ENCODE measurements at places on chromosomes 12 and 14.

GRCh38 chr14:96956464-96957239 lies 159.5 kb downstream of the VRK1 start:
- no peak for DNase-seq

GRCh38 chr14:70982200-70982599 lies 74.9 kb downstream of the PCNX1 start:
- DNase-seq, result no peak

- DNase-seq, result peak; percentile 65
These were observed 11.1 kb upstream of the KRT7 start for GRCh38 chr12:52221912-52222457.

DNA sequence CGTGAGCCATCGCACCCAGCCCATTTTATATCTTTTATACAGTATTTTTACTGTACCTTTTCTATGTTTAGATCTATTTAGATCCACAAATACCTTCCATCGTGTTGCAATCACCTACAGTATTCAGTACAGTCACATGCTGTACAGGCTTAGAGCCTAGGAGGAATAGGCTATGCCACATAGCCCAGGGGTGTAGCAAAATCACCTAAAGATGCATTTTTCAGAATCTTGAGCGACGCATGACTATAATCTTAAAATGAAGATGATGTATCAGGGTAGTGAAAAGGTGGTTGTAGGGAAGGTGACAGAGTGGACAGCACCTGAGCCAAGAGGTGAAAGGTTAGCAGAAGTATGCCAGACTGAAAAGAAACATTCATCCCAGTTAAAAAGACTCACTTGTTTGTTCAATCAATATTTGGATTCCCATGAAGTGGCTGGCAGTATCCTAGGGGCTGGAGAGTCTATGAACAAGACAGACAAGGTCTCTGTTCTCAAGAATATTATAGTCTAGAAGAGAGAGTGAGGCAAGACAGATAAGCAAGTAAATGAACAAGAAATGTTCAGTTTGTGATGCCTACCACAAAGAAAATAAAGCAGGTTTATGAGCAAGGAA lies 3.6 kb downstream of the SPRING1 start:
- no peak for DNase-seq

DNA sequence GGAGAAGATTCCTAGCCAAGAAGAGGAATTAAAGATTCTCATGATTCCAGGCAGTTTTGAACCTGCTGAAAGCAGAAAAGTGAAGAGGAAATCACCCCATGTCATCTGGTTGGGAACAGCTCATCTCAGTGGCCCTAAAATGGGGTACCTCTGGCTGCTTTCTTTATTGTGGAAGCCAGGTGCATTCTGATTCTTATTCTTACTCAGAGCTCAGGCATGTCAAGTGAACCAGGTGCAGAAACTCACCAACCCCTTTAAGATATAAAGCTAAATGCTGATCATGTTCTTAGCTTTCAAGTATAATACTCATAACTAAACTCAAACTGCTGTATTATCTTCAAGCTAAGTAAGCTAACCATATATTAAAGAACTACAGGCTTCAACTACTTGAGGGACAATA lies 253.9 kb upstream of the ARID2 start:
- no peak for DNase-seq

DNA sequence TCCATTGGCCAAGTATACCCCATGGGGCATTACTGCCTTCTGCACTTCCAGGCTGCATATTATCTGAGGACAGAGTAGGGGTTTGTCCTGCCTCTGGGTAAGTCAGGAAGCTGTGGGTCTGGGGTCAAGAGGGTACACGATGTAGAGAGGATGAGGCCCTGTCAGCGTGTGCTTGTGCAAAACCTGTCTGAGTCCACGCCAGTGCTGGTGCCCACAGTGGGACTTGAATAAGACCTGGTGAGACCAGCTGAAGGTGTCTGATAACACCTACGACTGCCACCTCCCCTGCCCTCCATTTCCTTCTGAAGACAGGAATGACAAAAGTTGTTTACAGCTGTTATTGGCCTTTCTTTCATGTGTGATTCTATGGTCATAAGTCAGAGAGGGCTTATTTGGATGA lies 22.1 kb upstream of the NID2 start:
- DNase-seq, result no peak

DNA sequence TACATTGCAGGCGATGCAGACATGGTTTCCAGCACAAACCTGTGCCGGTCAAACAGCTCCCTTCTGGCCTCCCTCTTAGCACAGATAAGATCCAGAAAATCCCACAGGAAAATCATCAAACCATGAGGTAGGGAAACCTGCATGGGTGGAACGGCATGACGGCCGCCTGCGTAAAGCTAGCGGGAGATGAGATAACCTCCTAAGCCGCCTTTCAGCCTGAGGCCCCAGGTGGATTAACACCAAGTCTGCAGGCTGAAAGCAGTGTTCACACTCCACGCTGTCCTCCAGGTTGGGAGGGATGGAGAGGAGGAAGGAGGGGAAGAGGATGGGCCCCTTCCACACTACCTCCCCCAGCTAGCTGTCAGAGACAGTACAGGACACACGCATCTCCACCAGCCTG lies 63.8 kb downstream of the TSPAN11 start:
- DNase-seq, result no peak

GRCh38 chr12:126286203-126286602 lies 1221.0 kb downstream of the AACS start:
- DNase-seq, result no peak

DNA sequence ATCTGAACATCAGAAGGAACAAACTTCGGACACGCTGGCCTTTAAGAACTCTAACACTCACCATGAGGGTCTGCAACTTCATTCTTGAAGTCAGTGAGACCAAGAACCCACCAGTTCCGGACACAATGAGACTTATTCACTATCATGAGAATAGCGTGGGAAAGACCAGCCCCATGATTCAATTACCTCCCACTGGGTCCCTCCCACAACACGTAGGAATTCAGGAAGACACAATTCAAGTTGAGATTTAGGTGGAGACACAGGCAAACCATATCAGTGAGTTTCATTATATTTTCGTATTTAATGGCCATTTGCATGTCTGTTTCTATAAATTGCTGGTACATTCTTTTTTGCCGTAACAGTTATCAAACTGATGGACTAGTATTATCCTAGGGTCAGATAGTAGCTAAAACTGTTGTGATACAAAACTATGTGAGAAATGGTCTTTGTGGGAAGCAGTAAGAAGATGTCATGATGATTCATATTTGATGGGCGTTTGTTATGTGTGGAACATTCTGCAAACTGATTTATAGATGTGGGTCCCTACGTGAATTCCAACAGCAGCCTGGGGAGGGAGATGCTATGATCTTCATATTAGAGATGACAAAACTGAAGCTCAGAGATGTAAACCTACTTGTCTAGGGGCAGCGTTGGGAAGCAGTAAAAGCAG lies 282.4 kb upstream of the TMEM132C start:
- DNase-seq, result no peak

DNA sequence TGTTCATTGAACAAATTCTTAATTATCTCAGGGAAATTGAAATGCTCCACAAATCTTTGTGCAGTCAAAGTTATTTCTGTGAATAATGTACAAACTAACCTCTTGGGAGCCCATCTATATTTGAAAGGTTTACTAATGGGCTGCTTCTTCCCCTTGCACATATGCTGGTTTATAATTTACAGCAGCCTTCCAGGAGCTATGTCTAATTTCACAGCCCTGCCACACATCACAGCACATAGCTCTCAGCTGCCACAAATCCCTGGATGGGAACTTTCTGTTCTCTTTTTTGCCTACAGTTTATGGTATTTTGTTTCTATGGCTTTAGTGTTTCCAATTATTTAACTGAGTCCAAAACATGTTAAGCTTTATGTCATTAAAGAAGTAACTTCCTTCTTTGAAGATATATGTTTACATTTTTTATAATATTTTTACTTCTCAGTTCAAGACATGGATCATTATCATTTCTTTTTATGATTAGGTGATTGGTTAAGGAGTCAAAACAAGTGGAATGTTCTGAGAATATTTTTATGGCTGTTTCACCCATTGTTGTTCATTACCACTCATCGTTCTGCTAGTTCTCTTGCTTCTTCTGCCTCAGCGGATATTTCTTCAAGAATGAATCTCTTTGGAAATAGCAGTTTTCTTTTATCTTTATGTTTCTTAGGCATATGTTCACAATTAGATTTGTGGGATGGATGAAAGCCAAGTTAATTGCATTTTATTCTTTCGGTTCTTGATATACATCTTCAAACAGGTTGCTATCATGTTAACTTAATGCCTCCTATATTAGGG lies 475.6 kb upstream of the MIS18BP1 start:
- DNase-seq, result no peak

DNA sequence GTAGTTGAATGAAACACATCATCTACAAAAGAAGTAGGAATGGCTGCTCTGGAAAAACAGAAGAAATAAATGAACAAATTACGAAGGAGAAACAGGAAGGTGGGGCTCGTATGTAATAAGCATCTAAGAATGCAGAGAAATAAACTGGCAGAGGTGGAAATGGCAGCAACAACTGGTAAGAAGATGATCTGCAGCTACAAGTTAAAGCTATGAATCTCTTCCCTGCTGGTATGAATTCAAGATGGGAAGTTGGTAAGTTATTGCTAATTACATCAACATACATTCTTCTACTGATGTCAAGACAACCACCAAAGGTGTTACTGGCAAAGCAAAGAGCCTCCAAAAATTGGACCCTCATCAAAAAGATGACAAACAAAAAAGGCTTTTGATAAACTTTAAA lies 59.8 kb downstream of the HECTD4 start:
- DNase-seq, result no peak

- no peak for DNase-seq
These were observed 241.4 kb downstream of the BMP4 start for GRCh38 chr14:53715193-53715721.

- no peak for DNase-seq
These were observed 80.3 kb upstream of the NOS1 start for GRCh38 chr12:117441751-117442150.

- no peak for DNase-seq
These were observed 130.0 kb upstream of the BTG1 start for GRCh38 chr12:92275443-92276154.

- DNase-seq, result no peak
These were observed 342.5 kb downstream of the MDGA2 start for GRCh38 chr14:47332939-47333338.

DNA sequence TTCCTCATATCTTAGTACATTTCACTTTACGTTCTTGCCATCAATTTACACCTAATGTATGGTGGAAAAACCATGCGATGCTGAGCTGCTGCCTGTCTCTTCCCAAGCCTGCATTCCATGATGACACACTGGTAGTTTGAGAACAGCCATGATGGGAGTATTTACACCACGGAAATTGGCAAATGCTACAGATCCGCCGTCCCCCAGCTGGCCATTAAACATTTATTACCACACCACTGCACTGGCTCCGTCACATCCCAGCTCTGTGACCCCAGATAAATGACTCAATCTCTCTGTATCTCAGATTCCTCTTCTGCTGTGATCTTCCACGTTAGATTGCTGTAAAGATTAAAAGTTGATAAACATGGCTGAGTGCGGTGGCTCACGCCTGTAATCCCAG lies 13.9 kb downstream of the ESRRB start:
- DNase-seq, result no peak

DNA sequence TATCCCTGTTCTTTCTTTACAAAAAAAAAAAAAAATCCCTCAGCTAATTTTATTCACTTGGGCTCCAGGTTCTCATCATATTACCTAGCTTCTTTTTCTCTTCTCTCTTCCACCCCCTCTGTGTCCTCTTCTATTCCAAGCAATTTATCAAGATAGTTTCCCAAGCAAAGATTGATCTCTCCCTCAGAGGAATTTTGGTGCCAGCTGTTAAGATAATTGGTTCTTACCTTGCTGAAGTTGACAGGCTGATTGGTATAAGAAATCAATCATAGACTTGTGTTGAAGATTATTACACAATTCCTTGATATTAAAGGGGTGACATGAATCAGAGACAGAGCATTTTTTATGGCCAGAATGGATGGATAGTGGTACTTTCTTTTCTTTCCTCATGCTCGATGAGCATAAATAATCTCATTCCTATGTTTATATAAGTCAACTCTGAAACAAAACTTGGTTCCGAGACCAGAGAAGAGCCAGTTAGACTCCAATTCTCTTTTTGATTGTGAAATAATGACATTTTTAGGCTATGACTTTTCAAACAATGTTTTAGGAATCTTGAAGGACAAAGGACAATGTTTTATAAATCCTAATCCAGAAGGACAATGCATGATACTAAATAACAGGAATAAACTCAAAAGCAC lies 264.1 kb upstream of the PRKD1 start:
- DNase-seq, result no peak
